ENCODE measurements at places on chromosomes 13 and 19.

DNA sequence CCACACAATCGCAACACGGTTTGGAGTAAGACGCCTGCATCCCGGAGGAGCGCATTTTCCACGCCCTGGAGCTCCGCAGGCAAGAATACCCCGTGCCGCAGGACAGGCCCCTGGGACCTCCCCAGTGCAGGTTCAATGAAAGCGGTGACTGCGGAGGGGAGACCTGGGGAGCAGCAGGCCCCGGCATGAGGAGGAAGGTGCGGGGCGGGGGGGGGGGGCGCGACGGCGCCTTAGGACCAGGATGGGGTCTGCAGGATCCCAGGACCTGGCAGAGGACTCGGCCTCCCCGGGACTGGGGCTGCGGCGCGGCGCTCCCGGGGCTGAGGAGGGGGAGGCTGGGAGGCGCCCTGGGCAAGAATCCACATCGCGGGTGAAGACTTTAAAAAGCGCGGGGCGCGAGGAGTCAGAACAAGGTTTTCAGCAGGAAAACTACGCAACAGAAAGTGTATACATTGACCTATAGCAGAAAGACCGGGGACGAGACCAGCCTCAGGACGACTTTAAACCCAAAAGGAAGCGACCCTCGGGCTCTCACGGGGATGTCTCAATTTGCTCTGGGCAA lies 432 bp downstream of the ZNF611 start:
- no peak for DNase-seq

DNA sequence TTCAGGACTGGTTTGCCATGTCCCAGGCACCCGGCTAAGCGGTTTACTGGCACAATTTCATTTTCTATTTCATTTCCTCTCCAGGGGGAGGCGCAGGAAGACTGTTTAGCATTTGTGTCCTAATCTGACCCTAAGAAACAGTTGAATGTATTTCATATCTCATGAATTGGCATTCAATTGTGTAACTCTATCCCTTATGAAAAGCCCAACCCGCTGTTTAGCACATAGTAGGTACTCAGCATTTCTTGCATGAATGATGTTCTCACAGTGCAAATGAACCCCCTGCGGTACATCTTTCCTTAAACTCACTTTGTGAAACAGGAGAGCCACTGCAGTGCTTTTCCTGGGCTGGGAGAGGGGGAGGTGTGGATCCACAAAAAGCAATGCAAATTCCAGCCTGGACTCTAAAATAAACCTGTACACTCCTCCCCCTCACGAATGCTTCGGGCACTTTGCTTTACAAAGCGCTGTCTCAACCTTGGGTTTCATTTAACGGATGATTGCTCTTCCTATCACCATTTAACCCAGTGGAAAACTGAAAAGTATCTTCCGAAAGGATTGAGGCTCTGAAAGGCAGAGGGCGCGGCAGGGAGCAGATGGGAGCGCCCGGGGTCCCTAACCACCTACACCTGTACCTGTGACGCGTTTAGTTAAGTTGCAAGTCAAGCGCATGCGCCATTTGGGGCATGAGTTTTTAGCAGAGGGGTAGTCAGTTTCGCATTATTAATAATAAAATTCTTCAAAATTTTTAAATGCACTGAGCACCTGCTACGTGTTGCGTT lies 1.2 kb upstream of the EEF2 start:
- no peak for DNase-seq

- no peak for DNase-seq
Measured at GRCh38 chr19:55269299-55269698, 10.5 kb upstream of the PPP6R1 start.

- DNase-seq: no peak
Measured at GRCh38 chr13:29674532-29674931, 79.0 kb upstream of the SLC7A1 start.

GRCh38 chr19:47352095-47352494 lies 3.0 kb downstream of the DHX34 start:
- no peak for DNase-seq

DNA sequence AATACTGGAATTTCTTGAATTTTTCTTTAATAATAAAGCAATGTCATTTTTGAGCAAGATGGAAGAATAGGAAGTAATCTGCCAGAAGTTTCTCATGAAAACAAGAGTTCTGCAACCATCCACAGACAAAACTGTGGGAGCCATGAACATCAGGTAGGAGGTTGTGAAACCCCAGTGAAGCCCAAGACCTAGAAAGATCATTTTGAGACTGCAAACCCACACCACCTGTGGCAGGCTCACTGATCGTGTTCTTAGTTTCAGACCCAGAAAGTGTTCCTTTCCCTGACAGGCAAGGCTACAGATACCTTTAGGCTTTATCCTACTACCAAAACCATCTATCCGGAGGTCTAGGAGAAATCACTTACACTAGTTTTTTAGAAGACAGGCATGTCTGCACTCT lies 2189.8 kb upstream of the PCDH20 start:
- DNase-seq: no peak

DNA sequence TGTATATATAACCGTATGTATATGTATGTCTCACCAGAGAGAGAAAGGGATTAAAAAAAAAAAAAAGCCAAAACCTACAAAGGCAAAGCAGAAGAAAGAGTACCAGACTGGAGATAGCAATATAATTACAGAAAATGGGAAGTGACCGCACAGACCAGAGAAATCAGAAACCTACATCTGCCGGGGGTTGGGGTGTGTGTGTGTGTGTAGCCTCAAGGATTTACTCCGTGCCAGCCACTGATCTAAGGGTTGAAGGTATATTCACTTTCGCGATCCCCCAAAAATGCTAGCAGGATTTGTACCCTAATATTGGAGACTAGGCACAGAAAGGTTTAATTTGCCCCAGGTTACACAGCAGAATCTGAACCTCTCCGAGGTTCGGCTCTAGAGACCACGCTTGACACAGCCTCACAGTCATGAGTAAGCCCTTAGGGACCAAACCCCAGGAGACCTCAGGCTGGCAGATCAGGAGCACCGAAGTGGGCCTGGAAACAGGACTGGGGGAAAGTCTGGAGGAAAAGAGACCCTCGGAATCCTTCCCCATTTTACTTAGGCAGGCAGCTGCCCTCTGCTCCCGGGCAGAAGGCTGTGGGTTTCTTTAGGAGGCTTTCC lies 14.8 kb downstream of the ARL11 start:
- no peak for DNase-seq

- DNase-seq: no peak
Measured at GRCh38 chr13:86003029-86003428, 203.8 kb upstream of the SLITRK6 start.

DNA sequence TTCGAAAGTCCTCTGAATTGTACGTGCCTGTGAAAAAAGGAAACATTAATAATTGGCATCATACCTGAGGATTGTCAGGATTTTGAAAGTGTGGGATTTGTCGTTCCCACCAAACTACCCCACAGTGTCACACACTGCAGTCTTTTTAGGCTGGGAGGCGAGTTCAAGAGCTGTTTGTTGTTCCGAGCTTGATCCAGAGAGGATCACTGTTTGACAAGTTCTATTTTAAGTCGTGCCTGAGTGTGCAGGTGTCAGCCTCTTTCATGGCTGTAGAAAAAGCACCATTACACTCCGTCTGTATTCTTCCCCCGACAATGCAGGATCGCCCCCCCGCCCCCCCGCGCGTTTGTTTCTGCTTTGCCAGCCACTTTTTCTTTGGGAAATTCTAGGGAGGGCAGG lies 635 bp upstream of the NBEA start:
- DNase-seq: no peak

DNA sequence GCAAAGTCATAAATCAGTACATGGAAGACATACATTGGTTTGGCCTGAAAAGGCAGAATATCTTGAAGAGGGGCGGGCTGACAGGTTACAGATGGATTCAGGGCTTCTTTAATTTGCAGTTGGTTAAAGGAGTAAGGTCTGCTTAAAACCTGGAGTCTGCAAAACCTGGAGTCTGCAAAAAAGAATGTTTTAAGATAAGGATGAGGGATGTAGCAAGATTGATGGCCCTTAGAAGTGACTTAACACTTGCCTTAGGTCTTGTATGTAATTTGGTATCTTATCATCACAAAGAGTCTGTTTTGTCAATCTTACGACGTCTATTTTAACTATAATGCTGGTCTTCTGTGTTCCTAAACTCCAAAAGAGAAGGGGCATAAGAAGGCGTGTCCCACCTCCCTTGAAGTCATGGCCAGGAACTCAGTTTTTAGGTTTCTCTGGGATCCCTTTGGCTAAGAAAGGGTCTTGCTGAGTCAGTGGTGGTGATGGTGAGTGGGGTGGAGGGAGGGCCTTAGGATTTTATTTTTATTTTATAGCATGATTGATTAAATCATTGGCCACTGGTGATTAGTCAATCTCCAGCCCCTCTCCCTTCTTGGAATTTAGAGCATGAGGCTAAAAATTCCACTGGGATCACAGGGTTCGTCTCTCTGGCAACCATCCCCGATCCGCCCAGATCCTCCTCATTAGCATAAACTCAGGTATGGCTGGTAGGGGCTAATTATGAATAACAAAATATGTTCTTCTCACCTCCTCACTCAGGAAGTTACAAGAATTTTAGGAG lies 10.1 kb upstream of the HAS1 start:
- DNase-seq: no peak

GRCh38 chr19:4715529-4716221 lies 8.0 kb downstream of the DPP9 start:
- DNase-seq: no peak

- no peak for DNase-seq
Measured at GRCh38 chr13:42883771-42884467, 102.5 kb downstream of the FAM216B start.

DNA sequence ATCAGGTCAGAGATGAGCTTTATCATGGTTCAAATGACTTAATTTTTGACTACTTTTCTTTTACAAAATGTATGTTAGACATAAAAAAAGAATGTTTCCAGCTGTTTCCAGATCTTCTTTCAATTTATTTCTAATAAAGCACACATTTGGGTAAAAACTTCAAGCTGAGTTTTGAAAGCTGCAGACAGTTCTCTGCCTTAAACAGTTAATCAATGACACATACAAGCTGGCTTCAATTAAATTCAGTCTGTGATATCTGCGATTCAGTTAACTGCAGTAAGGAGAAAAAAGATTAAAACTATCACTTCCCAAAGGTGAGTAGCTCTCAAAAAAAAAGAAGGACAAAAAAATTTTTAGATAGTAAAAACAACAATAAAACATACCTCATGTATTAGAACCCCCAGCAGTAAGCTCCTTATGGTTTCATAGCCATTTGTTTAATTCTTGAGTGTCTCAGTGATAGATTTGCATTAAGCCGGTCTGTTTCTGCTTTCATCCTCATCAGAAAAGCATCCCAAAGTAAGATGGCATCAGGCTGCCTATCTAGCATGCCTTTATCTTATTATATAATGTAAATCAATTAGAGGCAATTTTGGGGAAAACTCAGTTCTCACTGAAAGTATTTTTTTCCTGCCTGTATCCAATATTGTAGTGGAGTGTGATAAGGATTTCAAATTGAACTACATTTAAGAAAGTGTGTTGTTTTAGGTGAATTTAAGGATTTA lies 81.8 kb upstream of the STARD13 start:
- no peak for DNase-seq

GRCh38 chr13:34189946-34190345 lies 372.0 kb downstream of the RFC3 start:
- DNase-seq: no peak

DNA sequence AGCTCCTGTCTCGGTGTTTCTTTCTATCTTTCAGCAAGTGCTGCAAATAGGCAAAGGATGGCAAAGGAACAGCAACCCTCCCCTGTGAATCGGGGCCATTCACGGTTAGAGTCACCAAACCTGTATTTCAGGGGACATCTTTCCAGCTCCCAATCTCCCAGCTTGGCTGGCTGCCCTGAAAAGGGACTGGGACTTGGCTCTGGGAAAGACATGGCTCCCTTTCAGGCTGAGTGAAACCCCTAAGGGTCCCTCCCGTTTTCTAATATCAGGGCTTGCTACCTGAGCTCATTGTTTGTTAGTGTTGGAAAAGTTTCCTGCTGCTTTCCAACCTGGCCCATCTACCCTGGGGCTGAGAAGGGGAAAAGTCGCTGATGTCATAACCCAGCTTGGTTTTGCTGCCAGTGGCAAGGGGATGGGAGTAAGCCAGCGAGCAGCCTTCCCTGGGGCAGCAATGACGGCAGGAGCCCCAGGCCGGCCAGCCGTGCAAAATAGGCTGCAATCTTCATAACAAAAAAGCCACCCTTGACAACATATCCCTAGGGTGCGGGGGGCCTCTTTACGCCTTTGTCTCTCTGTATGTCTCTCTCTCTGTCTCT lies 29.9 kb downstream of the SERP2 start:
- DNase-seq: no peak

- DNase-seq: no peak
Measured at GRCh38 chr19:30784850-30785457, 412.8 kb downstream of the ZNF536 start.

DNA sequence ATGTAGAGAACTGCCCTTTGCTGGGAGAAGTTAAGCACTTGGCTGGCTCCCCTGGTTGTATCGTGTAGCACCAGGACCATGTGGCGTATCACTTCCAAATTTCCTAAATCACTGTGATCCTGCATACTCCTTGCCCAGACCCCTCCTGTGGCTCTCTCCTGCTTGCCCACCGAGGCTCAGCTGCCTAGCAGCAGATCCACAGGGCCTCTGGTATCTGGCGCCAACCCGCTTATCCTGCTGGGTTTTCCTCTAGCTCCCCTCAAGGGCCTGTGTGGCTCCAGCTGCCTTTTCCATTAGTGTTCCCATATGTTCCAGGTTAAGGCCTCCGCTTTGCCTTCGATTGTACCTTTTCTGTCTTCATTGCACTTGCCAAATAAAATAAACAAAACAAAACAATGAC lies 16.5 kb downstream of the LRCH1 start:
- DNase-seq: no peak

DNA sequence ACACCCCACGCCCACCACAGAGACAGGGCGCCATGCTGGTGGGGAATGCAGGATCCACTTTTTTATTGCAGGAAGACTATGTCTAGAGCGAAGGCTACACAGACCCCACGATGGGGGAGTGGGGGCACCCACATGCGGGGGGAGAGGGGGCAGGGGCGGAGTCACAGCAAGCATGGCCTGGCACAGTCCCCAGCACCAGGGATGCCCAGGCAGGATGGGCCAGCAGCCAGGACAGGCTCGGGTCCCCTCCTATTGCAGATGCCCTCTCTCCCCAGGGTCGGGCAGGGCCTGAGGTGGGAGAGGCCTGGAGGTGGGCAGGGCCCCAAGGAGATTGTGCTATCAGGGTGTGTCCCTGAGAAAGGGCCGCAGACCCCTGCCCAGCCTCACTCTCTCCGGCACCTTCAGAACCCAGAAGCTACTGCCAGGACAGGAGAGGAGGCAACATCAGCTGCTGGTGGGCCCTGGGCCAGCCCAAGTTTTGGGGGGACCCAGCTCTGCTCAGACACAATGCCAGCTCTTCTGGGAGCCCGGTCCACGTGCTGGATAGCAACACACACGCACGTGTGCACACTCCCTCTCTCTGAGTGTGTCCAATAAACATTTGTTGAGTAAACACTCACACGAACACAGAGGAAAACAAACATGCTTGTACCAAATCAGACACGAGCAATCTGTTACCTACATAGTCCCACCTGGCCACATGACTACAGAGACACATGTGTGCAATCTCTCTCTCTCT lies 6.5 kb downstream of the DIRAS1 start:
- no peak for DNase-seq

GRCh38 chr13:28471421-28471820 lies 23.5 kb downstream of the FLT1 start:
- no peak for DNase-seq
